CD4-positive, alpha-beta T cell treated with Interleukin-4 for 1 hour (primary cell): ENCODE measurements at places on chromosomes 6 and 20.

- no peak for DNase-seq
Observed at GRCh38 chr20:53706466-53707370, 113.1 kb upstream of the ZNF217 start.

DNA sequence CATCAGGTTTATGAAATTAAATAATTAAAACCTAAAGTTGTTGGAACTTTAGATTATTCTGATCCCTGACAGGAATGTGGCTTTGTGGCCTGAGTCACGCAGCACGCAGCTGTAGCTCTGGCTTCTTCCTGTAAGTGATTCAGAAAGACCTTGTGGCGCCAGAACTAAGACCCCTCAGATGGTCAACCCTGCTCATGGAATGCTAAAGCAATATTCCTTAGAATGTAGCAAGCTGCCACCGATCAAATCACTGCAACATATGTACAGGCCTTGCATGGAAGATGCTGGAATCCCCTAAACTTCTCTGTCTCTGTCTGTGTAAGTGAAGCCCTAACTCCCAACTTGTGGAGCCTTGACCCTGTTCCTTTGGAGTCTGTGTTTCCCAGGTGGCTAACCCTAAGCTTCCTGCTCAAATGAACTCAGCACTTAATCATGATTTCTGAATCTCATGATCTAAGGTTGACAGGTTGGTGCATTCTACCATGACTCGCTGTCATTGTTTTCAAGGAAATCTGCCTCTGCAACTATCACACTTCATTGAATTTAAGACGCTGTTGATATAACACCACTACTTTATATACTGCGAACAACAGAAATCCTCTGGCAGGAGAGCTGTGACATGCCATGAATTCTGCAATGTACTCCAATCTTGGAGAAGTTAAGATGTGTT is 111.2 kb upstream of the CST7 start:
- no peak for DNase-seq

DNA sequence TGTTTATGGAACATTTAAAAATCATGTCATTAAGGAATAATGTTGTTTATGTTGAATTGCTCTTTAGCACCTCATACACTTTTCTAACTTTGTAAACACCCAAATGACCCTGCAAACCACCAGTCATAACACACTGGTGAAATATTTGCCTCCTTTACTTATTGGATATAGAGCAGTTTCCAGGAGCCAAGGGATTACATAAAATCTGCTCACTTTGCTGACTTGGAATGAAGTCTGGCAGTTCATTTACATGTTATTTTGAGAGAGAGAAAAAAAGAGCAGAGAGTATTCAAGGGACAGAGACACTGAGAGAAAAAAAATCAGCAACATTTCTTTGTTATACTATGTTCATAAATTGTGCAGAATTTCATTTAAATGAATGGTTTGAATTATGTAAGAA is 46.6 kb upstream of the DEFB112 start:
- DNase-seq, result no peak

DNA sequence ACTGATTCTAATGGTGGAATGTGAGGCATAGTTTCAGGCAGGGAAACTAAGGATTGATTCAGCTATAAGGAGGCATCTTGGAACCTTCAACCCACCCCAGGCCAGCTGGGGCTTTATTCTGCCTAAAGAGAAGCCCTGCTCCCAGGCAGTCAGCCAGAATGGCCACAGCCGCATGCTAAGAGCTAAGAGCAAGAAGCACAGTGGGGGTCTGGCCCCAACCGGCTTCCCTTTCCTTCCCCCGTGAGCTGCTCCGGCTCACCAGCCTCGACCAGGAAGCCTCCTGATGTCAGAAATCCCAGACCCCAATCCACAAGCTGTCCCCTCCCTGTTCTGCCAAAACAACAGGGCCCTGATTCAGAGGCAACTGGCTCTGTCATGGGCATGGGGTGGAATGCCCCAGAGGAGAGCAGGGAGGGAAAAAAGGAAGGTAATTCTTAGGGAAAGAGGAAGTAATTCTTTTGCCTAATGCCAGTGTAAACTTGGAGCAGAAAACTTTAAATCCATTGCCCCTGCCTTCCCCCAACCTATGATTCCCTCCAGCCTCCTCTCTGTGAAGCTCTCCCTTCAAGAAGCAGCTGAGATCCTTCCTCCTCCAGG is 6.9 kb downstream of the GRM4 start:
- no peak for DNase-seq

DNA sequence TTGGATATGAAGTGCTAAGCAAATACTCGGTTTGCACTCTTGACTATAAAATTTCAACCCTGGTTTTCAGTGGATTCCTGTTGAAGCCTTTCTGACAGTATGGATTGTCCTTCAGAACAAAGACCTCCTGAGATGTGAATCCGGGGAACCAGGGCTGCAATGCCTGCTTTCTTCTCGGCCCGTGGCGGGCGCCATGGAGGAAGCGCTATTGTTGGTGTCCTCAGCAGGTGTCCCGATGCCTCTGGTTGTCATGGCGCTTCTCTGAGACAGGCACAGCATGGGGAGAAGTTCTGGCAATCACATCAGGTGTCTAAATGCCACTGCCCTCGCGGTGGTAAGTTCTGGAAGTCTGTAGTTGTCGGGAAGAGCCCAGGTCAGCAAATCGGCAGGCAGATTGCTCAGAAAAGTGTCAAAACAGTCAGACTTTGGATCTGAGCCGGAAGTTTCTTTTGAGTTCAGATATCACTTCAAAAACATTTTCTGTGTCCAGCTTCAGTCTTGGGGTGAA is 188.5 kb downstream of the CDH4 start:
- no peak for DNase-seq
